Stimulated activated CD4-positive, alpha-beta T cell treated with anti-CD3 and anti-CD28 coated beads, Interleukin-1b, Interleukin-23, amount 100 ng/mL, for 1 hour (primary cell): ENCODE measurements at places on chromosomes 2 and 18.
A peak's percentile ranks its signal among the peaks of the same experiment; 100 is the strongest.

DNA sequence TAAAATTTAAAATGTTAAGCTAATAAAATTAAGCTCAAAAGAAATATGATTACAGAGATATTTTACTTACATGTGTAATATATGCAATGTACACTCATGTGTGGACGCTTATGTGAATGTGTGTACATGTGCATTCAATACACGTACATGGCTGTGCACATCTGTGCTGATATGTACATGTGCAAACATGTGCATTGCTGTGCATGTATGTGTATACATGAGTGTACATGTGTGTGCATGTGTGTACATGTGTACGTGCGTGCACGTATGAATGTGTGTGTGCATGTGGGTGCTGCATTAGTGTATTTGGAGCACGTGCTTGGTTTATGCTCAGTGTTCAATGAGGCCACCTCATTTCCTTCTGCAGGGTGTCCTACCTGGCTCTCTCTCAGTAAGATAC, 88.2 kb upstream of the TMEM18 start:
- DNase-seq = no peak

- DNase-seq = no peak
Observed at GRCh38 chr2:2836343-2837070, 505.4 kb upstream of the MYT1L start.

DNA sequence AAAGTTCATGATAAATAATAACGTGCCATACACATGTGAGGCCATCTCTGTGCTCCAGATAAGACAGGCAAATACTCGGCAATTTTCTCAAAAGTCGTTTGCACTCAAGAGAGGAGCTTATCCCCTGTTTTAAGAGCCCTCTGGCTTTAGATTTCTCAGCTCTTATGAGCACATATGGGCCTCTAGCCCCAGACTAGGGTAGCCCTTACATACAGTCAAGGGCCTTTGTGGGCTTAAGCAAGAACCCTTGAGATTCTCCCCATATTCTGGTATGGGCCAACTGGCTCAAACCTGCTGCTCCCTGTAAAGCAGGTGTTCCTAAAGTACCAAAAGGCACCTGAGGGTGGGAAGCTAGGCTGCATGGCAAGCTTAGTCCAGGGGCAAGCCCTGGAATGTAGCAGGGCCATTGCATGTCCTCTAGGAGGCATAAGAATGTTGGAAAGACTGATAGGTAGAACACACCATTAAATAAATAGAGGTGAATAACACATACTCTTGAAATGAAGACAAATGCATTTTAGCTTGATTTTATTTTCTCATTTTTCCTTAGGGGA, 66.1 kb downstream of the FASTKD2 start:
- DNase-seq = no peak

DNA sequence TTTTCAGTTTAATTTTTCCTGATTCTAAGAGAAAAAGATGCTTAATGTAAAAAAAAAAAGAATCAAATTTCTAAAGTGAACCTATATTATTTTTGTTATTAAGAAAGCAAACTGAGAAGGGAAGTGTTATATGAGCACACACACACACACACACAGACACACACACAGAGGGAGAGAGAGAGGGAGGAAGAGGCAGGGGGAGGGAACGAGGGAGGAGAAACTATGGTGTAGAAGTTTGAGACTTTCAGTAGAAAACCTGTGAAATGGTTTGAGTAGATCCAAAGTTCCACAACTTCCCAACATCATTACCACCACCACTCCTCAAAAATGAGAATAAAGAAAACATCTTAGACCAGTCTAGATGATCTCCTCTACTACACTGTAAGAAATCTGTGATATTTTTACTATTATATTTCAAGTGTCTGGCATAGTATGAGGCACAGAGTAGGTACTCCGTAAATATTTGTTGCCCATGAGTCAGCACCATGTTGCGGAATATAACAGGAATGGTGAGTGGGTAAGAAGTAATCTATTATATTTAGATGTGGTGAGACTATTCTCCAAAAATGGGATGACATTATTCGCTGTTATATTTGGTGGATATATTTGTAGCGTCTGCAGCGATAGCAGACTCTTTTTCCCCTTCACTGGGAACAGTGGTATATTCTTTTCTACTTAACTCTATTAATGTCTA, 149.4 kb upstream of the DNMT3A start:
- no peak for DNase-seq

DNA sequence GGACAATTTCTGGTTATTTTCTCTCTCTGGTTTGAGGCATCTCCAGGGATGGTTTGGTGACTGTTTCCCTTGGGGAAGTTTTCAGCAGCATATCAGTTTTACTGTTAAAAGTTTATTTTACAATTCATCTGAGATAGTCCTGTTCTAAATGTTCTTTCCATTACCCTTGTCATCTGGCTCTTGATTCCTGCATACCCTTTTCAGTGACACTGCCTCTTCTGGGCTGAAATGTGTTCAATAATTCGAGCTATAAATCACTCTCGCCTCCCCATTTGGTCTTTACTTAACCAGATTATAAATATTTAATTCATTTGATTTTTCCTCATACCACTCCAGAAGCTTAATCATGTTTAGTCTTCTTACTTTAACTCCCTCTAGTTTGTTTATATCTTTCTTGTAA, 9.5 kb downstream of the DCC start:
- no peak for DNase-seq

DNA sequence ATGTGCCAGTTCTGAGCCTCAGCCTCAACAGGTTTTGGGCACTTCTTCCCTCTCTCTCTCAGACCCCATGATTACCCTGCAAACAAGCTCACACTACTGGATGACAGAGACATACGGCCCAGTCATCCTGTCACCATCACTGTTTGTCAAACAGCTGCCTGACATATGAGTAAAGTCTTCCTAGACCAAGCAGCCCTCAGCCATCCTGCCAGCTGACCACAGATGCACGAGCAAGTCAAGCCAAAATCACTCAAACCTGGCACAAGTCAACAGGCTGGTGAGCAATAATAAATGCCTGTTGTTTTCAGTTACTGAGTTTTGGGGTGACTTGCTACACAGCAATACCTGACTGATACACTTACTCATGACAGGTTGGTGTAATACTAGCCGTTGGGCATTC, 75.5 kb upstream of the KLF7 start:
- no peak for DNase-seq

DNA sequence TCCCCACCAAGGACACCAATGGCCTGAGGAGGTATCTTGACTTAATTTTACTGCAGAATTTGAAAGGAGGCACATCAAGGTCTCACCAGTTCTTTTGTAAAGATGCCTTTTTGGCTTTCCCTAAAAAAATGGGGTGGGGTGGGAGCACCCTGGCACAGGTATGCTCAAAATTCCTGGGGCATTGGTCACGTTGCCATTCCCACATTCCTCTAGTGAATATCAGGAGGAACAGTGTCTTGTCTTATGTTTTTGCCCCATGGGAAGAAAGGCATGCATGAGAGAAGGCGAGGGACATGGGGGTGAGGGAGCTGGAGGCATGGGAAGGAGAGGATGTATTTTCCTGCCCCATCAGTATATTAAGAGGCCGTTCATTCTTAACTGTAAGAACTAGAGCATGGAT, 275.3 kb downstream of the CMPK2 start:
- DNase-seq = no peak

DNA sequence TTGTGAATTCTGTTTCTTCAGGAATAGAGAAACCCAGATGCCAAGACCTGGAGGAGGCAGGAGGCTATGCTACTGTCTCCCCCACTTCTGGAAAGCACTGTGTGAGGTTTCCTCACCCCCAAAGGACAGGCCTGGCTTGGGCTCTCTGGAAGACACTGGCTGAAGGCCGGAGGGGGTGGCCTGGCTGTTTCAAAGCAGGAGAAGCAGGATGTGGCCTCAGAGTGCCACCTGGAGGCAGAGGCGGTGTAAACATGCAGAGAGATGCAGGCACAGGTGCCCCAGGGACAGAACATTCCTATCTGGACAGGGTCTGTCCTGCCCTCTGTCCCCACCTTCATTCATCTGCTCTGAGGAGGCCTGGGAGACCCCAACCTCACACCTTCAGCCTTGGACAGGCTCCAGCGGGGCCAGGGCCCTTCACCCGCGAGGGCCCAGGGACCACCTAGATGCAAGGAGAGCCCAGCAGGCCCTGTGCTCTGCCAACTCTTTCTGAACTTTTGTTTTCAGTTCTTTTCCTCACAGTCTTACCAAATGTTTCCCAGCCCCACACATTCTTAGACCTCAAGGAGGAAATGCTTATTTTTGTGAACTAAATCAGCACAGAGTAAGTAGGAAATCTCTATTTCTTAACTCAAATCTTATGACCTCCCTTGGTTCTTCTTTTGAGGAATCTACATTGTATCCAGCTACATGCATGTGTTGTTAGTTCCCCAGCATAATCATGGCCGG, 79.2 kb downstream of the LONRF2 start:
- DNase-seq = peak; percentile 22

GRCh38 chr18:62510789-62511188, 12.0 kb upstream of the ZCCHC2 start:
- DNase-seq = no peak

DNA sequence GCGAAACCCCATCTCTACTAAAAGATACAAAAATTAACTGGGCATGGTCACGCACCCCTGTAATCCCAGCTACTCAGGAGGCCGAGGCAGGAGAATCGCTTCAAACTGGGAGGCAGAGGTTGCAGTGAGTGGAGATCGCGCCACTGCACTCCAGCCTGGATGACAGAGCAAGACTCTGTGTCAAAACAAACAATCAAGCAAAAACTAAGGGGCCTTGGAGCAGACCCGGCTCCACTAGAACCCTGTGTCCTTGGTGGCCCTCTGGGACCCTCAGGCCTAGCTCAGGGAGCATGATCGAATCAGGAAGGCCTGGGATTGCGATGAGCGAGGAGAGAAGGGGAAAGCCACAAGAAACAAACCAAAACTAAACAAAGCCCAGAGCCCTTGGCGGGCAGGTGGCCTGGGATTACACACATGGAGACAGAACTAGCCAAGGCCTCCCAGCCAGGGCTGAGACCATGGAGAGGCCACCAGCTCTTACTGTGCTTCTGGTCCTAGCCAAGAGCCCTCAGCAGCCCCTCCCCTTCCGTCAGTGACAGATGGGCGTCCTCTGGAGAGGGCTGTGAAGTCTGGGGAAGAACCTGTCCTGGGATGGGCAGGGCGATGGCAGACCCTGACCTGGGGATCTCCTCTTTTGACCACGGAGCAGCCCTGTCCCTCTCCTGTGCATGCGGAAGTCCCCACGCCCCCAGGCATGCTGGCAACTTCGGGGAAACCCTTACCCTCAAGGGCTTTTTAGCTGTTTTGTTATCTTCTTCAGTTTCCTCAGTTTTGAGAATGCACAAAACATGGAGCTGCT, 27.4 kb upstream of the CATIP start:
- no peak for DNase-seq

DNA sequence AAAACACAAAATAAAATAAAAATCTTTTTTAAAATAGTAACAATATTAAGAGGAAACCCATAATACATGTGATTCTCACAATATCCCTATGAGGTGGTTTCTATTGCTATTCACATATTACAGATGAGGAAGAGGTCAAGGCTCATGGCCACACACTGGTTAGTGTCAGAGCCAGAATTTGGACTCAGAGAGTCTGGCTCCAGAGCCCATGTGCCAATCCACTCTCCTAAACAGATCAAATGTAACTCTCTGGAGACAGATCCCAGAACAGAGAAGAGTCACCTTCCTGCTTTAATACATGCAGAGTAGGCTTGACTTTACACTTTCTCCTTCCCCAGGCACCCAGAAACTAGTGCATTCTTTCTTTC, 10.1 kb upstream of the SLC11A1 start:
- no peak for DNase-seq
